CD4-positive, alpha-beta T cell treated with Interleukin-1 beta for 1 hour (primary cell): ENCODE measurements at places on chromosomes 4 and X.

DNA sequence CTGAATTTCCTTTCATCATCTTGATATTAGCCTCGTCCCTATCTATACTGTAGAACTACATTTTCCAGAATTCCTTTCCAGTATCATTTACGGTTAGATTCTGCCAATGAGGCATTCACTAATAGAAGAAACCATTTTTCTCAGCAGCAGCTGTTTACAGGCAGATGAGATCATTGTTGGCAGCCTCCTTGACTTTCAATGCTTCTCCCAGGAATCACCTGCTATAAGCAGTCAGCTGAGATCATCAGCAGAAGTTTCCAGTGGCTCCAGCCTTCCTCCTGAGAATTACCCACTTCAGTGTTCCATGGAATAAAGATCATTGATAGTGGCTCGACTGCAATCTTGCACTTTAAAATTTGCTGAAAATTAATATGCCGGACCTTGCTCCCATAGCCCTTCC lies 157.3 kb upstream of the TET2 start:
- no peak for DNase-seq

DNA sequence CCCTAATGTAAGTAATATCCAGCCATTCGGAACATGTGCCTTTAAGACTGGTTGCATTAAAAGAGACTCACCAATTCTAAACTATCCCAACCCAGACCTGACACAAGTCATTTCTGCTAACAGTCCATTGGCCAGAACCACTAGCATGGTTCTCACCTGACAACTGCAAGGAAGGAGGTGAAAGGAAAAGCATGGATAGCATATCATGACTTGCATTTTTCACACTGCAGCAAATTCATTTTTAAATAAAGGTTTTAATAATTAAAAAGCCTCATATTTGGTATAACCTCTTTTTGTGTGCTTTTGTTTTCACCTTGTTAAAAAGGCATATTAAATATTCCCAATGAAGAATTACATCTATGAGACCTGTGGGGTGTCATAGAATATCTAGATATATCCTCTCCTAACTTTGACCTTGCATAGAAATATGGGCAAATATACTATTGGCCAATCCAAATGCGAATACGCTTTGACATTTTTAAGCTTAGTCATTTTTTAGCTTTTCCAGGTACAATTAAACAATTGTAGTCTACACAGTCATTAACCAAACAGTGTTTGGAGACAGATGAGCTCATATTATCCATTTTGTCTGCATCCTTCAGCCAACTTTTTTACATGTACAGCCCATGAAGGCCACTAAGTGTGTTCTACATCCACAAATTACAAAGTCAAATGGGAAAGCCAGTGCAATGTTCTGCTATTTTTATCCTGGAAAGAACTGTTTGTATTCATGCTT lies 295.3 kb downstream of the PDGFC start:
- DNase-seq: no peak

DNA sequence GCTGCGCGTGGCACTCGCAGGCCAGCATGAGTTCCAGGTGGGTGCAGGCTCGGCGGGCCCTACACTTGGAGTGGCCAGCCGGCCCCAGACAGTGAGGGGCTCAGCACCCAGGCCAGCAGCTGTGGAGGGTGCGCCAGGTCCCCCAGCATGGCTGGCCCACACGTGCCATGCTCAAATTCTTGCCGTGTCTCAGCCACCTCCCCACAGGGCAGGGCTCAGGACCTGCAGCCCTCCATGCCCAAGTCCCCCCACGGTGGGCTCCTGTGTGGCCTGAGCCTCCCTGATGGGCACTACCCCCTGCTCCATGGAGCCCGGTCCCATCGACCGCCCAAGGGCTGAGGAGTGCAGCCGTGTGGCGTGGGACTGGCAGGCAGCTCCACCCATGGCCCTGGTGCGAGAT lies 210.2 kb downstream of the COX7B2 start:
- DNase-seq: no peak

DNA sequence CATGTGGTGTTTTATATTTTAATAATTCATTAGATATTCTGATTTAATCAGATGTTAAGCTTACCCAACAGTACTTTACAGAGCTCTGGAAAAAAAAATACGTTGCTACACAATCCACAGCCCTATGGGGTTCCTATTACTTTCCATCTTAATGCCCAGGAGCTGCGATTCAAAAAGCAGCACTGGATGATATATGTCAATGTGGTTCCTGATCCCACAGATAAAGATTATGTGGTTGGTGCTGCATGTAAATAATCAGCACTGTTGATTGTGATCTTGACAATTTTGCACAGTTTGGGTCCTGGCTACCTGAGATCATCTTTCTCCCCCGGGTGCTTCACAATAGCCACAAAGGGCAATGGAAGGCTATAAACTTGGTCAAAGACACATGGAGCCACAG lies 72.7 kb upstream of the DCLK2 start:
- DNase-seq: no peak

DNA sequence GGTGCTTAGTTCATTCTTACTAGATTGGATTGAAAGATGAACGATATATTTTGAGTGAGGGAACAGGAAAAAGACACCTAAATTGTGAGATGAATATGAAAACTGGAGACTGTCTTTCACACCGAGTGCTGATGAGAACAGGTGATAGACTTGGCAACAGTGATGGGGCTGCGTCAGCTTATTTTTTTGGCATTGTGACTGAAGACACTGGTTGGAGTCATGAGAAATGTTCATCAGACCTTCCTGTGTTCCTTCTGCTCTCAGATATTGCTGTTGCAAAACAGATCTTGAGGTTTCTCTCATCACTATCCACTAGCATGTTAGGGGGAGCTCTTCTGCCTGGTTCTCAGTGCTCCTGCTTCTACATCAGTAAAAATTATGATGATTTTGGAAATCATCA lies 124.2 kb upstream of the KCNIP4 start:
- DNase-seq: no peak

DNA sequence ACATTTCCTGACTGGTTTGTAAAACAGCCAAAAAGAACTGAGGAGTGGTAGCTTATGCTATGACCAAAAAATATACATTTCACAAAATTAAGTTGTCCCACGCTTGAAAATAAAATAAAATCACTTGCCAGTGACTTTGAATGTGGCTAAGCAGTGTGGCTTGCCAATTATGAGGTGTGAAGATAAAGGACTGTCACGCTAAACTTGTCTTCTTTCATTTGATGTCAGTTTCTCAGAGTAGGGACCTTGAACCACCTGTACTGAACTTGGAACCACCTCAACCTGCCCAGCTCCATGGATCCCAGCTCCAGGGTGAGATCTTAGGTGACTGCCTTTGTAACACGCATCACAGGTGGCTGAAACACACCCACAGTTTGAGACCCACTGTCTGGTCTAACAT lies 113.7 kb upstream of the TBL1X start:
- DNase-seq: no peak

DNA sequence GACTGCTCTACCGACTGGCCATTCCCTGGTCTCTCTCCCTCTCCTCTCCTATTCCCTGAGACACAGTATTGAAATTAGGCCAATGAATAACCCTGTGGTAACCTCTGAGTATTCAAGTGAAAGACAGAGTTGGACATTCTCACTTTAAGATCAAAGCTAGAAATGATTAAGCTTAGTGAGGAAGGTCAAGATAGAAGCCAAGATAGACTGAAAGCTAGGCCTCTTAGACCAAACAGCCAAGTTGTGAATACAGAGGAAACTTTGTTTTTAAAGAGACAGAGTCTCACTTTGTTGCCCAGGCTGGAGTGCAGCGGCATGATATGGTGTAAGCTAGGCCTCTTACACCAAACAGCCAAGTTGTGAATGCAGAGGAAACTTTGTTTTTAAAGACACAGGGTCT lies 64.6 kb downstream of the KDM6A start:
- no peak for DNase-seq

DNA sequence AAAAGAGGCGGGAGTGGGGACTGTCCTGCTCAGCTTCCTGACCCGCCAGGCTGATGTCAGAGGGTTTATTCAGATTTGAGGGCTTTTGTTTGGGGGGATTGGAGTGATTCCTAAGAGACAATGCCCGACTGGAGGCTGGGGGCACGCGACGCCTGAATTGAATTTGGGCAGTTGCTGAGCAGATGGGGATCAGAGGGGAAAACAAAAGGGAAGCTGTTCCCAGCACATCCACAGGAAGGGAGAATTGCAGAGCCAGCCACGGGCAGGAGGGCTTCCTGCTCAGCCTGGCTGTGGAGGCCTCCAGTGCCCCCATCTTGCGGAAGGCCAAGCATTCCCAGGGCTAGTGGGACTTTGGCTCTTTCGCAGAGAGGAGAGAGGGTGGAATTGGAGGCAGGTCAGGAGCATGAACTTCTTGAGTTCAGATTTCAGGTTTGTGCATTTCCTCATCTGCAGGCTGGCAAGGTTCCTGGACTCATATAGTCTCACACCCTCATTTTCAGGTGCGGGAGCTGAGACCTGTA lies 162.8 kb downstream of the NHS start:
- no peak for DNase-seq

DNA sequence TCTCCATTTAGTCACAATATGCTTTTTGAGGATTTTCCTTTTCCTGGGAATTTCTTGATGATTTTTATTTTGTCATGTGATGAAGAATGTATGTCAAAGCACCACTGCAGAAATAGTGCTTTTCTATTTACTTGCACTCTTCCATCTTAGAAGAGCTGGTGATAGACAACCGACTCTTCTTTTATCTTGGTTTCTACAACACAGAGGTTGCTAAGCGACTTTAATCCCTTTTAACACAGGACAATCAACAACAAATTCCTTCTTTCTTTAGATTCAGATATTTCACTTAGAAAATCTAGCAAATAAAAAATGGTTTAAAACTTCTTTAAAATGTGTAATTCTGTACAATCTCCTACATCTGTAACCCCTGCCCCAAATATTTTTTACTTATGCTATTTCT lies 34.6 kb downstream of the TET2 start:
- no peak for DNase-seq

DNA sequence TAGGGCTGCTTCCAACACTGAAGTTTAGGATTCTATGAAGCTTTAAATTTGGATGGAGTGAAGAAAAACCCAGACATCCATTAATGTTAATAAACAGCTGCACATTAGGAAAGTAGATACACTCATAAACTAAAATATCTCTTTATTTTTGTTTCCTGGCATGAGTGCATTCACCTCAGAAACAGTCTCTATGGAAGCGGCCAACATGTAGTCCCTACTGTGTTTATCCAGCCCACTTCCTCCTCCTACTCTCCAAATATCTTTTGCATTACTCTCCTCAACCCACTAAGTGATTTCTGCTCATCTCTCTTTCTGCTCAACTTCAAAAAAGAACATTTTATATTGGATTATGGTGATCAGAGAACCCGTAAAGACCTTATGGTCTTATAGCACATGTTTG lies 180.3 kb upstream of the MXRA5 start:
- no peak for DNase-seq

DNA sequence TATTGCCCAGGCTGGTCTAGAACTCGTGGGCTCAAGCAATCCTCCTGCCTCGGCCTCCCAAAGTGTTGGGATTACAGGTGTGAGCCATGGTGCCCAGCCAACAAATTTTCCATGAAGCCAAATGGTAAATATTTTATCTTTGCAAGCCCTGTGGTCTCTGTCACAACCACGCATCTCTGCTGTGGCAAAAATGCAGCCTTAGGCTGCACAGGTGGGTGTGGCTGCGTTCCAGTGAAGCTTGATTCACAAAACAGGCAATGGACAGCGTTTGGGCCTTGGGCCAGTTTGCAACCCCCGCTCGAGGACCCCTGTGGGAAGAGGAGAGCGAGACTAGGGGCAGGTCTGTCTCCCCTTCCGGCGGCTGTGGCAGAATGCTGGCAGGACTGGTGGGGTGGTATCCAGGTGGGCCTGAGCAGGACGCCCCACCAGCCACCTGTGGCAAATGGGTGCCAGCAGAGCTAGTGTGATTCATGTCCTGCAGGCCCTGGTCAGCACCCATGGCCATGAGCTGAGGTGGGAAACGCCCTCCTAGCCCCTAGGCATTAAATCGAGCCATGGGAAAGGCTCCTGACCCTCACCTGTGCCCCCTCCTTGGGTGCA lies 19.7 kb downstream of the HTRA3 start:
- no peak for DNase-seq

GRCh38 chr4:172851534-172851933 lies 317.1 kb upstream of the GALNT7 start:
- DNase-seq: no peak

DNA sequence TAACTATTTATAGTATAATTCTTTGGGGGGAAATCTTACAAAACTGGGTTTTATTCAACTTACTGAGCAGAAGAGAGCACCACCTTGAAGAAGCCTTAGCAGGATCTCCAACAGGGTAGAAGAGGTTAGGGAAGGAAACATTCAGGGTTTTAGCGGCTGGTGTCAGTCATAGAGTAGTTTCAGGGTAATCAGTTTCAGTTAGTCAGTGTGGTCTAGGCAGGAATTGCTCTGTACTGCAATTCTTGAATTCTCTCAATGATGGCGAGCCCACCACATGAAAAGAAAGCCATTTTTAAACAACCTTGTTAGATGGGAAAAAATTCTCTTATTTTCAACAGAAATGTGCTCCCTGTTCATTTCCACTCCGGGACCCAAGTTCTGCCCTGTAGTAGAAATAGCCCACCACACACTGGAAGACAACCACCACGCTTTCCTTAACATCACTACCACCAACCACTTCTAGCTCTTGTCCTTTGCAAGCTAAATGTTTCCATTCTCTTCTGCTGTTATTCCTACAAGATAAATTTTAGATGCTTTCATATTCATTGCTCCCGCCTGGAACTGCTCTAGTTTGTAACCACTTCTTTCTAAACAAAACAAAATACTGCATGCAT lies 25.9 kb downstream of the COL25A1 start:
- DNase-seq: no peak

- DNase-seq: no peak
Observed at GRCh38 chr4:57064811-57065711, 45.1 kb downstream of the IGFBP7 start.

DNA sequence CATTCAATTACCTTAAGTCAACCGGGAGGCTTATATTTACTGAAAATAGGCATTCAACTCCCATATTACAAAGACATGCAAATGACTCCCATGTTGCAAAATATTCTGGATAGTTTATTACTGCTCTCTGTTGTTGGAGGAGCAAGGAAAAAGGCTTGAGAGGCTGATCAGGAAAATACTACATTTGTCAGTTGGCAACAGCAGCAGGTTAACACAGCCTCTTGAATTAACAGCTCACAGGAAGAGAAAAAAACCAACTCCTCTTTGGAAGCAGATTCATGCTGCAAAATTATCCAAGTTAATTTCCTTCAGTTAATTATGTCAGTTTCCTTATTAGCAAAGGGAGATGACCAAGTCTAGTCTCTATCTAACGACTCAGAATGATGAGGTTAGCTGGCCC lies 238.9 kb downstream of the MAML3 start:
- no peak for DNase-seq

DNA sequence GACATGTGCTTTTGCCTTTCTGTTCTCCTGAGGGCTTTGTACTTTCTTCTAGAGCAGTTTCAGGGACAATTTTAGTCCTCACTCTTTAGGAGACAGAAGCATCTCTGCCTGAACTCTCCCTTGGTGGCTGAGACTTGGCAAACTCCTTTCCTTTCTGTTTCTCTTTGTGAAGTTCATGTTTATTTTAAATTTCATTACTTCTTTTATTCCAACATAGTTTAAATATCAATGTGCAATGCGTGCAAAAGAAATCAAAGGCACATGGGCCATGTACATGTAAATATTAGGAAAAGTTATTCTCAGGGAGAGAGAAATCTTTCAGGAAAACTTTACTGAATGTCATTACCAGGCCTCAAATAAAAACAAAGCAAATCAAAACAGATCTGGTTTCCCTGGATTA lies 177.6 kb downstream of the RNF150 start:
- no peak for DNase-seq

GRCh38 chrX:57929373-57929772 lies 19.1 kb upstream of the ZXDA start:
- DNase-seq: no peak
